ENCODE measurements at places on chromosomes 2 and 18.

- DNase-seq: no peak
Measured at GRCh38 chr2:212359425-212360067, 179.1 kb downstream of the ERBB4 start.

DNA sequence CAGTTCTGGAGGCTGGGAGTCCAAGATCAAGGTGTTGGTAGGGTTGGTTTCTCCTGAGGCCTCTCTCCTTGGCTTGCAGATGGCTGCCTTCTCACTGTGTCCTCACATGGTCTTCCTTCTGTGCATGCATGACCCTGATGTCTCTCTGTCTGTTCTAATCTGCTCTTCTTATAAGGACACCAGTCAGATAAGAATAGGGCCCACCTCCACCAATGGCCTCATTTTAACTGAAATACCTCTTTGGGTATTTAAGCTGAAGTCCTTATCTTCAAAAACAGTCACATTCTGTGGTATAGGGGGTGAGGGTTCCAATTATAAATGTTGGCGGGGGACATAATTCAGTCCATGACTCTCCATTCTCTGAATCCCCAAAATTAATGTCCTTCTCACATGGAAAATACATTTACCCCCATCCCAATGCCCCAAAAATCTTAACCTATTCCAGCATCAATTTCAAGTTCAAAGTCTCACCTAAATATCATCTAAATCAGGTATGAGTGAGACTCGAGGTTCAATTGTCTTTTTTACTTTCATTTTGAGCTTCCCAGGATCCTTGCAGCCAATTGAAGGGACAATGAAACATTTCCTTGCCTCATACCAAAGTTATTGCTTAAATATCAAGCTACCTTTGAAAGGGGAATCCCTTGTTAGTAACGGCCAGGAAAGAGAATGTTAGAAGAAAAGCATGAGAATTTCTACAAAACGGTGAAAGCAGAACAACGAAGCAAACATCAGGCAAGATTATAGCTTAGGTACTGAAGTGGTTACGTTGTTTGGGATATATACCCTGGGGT is 20.6 kb upstream of the CNOT11 start:
- no peak for DNase-seq

- no peak for DNase-seq
Measured at GRCh38 chr18:42196651-42197050, 241.6 kb downstream of the PIK3C3 start.

GRCh38 chr2:30722936-30723725 is 84.1 kb downstream of the CAPN13 start:
- DNase-seq: no peak

DNA sequence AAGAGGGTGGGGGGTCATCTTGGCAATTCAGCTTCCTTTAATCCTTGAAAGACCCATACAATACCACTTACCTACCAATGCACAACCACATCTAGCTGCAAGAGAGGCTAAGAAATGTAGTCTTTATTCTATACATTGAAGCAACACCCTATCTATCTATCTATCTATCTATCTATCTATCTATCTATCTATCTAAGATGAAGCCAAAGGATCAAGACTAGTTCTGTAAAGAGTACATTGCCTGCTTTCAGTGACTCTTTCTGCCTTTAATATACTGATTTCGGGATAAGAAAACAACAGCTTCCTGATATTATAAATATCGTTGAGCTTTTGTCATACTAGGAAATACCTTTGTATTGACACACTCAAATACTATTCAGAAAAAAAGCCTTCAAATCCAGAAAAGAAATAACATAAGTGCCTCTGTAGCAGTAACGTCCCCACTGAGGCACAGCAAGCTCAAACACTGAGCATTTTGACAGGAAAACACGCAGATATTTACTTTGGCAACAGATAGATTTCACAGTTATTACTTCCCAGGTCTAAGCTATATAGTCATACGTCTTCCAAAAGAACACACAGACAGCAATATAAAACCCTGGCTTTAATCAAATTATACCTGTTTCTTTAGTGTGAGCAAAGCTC is 139.4 kb upstream of the SERTAD2 start:
- no peak for DNase-seq

GRCh38 chr18:69951182-69951581 is 3.5 kb upstream of the CD226 start:
- no peak for DNase-seq

DNA sequence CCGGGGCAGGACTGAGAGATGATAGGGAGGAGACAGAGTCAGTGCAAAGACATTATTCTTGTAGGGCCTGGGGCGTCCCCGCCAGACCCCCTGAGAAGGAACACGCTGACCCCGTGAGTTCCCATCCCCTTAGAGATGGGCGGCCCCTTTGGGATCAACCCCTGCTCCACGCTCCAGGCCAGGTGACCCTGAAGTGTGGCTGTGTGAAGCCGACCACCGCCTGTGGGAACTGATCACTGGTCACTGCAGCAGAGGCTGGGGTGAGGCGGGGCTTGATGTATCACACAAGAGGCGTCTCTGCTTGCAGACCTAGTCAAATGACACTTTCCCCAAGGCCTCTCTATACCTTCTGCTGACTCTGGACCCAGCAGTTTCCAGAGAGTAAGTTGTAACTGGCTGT is 157.4 kb upstream of the TWIST2 start:
- no peak for DNase-seq

DNA sequence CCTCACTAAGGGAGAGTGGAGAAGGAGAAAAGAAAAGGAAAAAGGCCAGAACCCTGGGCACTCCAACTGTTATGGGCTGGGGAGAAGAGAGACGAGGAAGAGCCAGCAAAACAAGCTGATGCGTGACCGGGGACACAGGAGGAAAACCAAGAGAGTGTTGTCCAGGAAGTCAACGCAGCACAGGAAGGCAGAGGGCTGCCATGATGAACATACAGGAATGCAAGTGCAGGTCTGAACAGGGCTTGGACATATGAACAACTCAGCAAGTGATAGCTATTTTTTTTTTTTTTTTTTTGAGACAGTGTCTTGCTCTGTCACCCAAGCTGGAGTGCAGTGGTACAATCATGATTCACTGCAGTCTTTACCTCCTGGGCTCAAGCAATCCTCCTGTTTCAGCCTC is 28.4 kb downstream of the SIX3 start:
- DNase-seq: no peak

- DNase-seq: no peak
Measured at GRCh38 chr18:66129248-66129647, 378.4 kb downstream of the CDH7 start.

Data from stimulated activated CD4-positive, alpha-beta T cell treated with anti-CD3 and anti-CD28 coated beads, Interleukin-12 subunit alpha, Interleukin-12 subunit beta, amount 100 ng/mL, for 24 hours (primary cell).